Activated CD4-positive, alpha-beta T cell treated with anti-CD3 and anti-CD28 coated beads for 36 hours (primary cell): ENCODE measurements at places on chromosomes 2 and 18.

GRCh38 chr18:57814555-57814954, 11.4 kb upstream of the ATP8B1 start:
- no peak for DNase-seq

GRCh38 chr2:85132834-85133637, at the start of gene TCF7L1:
TSS of gene TCF7L1 (plus strand) at chr2:85133392. CDS start at chr2:85133685, 293 bp downstream.
- peak; percentile 67 for DNase-seq

GRCh38 chr2:51782921-51783765, 751.2 kb upstream of the NRXN1 start:
- DNase-seq, result no peak

DNA sequence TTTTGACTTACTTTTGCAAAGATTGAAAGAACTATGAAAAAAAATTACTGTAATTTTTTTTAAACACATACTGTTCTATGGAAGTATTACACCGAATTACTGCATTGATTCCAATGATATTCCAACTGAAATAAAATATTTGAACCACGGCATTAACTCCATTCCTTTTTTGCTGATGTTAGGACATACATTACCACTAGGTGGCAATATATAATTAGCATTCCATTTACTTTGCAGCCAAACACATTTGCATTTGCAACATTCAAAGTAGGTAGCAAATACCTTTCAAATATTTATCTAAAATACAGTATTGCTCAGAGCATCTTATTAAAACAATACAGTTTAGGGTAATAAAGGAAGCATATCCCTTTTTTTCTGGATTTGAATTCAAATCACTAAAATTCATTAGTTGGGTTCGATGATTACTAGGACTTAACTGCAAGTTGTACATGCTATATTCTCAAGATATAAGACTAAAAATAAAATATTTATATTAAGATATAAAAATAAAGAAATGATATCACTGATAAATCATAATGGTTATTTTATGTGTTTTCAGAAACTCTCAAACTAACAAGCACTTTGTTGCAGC, 31.3 kb downstream of the LANCL1 start:
- DNase-seq, result no peak

GRCh38 chr2:53715568-53715967, 52.0 kb upstream of the CHAC2 start:
- no peak for DNase-seq

GRCh38 chr2:205288686-205289085, 393.6 kb upstream of the NRP2 start:
- DNase-seq, result no peak

DNA sequence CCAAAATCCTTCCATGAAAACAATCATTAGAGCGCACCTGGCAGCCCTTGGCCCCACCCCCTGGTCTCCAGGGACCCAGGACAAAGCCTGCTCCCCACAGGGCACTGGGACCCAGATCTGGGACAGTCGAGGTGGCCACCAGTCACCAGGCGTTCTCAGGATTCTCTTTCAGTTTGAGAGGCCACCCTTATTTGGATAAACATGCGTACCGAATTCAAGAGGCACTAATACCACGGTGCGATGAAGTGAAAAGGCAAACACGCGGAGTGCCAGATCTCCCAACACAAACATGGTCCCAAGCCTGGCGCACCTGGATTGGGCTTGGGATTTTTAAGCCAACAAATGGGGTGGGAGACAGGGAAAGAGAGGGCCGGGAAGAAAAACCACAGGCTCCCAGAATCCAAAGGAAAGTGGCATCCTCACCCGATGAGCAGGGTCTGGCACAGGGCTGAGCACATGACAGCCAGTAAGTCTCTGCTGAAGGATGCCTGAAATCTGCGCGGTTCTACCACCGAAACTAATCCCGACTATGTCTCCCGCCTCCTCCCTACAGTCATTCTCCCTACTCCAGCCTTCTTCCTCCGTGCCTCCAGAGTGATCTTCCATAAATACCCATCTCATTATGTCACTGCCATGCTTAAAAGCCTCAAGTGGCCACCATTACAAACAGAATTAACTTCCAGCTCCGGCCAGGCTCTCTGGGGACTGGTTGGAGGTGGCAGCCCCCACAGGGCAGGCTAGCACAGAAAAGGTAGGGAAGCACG, 60.9 kb upstream of the KLHL29 start:
- DNase-seq, result no peak

DNA sequence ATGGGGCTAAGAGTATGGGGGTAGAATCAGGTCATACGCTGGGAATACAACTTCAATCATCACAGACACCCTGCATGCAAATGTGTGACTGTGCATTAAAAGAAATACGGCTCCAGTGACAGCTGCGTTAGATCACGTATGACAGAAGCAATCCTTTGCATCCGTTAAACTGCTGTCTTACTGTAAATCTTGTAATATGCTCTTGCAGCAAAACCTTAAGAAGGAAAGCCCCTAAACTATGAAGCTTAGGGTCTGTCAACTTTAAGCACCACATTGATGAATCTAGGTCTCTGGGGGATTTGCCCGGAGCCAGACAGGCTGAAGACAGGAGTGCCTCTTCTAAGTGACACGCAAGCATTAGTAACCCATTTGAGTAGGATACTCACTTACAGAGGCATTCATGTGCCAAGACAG, 84.7 kb upstream of the EML6 start:
- DNase-seq, result no peak

DNA sequence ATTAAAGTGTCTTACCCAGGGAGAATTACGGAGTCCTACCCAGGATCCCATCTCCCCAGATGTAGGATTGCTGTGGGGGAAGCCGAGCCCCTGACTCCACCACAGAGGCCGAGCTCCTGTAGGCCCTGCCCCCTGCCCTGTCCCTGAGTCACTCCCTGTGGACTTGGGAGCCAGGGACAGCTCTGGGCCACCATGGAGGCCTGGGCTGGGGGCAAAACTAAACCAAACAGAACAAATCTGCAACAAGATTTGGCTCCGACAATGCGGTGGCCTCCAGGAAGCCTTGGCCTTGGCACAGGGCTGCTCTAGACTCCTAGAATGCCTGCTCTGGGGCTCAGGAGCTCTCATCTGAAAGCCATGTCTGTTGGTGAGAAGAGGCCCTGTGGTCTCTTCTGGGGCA, 99.3 kb upstream of the PXDN start:
- DNase-seq, result no peak

GRCh38 chr2:237743561-237744269, 54.9 kb upstream of the RBM44 start:
- no peak for DNase-seq
